ENCODE measurements at places on chromosomes 3 and 15.
A peak's percentile ranks its signal among the peaks of the same experiment; 100 is the strongest.

- H3K4me3 ChIP-seq: no peak overlapping the region
- no peaks in the 10 kb centered on the region for H3K4me1 ChIP-seq
- H3K27me3 ChIP-seq: no peaks in the 10 kb centered on the region
- DNase-seq: no peak
- H3K27ac ChIP-seq: no peak overlapping the region
- H3K36me3 ChIP-seq: no peaks in the 10 kb centered on the region
Measured at GRCh38 chr3:131610174-131610573, 107.4 kb upstream of the MRPL3 start.

DNA sequence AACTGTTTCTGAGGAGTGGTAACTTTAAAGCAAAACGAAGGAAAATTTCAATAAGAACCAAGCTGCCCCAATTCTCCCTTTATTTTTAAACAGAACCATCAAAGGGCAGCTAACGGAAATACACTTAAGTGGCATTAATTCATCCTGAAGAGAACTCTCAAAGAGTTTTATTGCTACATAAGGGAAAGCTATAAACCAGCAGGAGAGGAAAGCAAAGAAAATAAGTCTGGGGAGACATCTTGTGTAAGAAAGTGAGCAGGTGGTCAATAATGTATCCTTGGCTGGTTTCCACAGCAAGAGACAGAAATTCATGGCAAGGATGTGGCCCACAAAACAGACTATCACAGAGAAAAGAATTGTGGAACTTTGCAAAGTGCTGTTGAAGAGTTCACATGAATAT lies 40.0 kb upstream of the CMSS1 start:
- no peaks in the 10 kb centered on the region for H3K4me1 ChIP-seq
- no peak overlapping the region for H3K27ac ChIP-seq
- DNase-seq: no peak
- peaks cover 3% of the 10 kb centered on the region for H3K27me3 ChIP-seq
- H3K4me3 ChIP-seq: no peak overlapping the region

DNA sequence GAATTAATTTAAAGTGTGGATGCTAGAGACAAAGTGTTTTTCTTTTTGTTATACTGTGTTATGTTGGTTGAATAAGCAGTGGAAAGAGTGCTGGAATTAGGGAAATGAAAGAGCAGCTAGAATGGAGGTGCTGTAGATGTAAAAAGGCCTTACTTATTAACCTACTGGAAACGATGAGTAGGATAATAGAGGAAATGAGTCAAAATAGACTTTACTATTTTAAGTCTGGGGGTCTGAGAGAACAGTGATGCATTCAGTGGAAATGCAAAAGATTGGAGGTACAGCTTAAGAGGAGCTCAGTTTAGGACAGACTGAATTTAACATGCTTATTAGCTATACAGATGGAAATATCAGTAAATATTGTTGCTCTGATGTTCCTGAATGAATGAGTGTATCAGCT lies 674.0 kb downstream of the OTOL1 start:
- no peak for DNase-seq
- no peaks in the 10 kb centered on the region for H3K4me1 ChIP-seq
- H3K27me3 ChIP-seq: no peaks in the 10 kb centered on the region
- no peak overlapping the region for H3K27ac ChIP-seq
- H3K36me3 ChIP-seq: no peaks in the 10 kb centered on the region

GRCh38 chr15:40511093-40511471 lies 40.3 kb downstream of the CHST14 start:
- peak; percentile 26 for DNase-seq
- no peaks in the 10 kb centered on the region for H3K36me3 ChIP-seq
- H3K4me3 ChIP-seq: peak overlapping the region; percentile 46
- H3K27me3 ChIP-seq: peaks cover 65% of the 10 kb centered on the region
- peaks cover 19% of the 10 kb centered on the region for H3K4me1 ChIP-seq
- H3K27ac ChIP-seq: no peak overlapping the region

DNA sequence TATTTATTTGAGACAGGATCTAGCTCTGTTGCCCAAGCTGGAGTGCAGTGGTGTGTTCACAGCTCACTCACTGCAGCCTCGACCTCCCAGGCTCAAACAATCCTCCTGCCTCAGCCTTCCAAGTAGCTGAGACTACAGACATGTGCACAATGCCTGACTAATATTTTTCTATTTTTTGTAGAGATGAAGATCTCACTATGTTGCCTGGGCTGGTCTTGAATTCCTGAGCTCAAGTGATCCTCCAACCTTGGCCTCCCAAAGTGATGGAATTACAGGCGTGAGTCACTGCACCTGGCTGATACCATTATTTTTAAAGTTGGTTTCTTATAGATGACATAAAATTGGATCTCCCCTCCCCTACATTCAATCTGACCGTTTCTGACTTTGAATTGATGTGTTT lies 139.5 kb upstream of the RGMA start:
- H3K4me1 ChIP-seq: peaks cover 39% of the 10 kb centered on the region
- no peak overlapping the region for H3K27ac ChIP-seq
- H3K4me3 ChIP-seq: no peak overlapping the region
- H3K36me3 ChIP-seq: no peaks in the 10 kb centered on the region
- DNase-seq: no peak
- no peaks in the 10 kb centered on the region for H3K27me3 ChIP-seq

DNA sequence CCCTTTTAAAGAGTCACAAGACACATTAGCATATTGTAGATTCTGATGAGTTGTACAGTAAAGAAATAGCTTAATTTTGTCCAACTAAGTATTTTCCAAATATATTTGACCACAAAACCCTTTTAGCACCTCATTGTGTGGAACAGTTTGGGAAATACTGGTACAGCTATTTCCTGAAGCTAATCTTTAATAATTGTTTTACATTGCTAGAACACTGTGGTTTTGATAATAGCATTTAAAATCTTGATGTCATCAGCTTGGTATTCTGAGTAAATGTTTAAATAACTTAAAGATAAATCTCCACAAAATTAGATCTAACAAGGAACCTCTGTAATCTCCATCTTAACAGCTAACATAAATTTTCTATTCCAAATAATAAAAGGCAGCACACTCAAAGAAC lies 140.0 kb upstream of the MLF1 start:
- no peak for DNase-seq
- no peaks in the 10 kb centered on the region for H3K4me1 ChIP-seq
- no peak overlapping the region for H3K27ac ChIP-seq
- no peaks in the 10 kb centered on the region for H3K36me3 ChIP-seq

GRCh38 chr3:187750006-187750512 lies 4.8 kb upstream of the BCL6 start:
- H3K27ac ChIP-seq: no peak overlapping the region
- peaks cover 43% of the 10 kb centered on the region for H3K4me1 ChIP-seq
- DNase-seq: no peak
- peak overlapping the region; percentile 22 for H3K4me3 ChIP-seq
- H3K36me3 ChIP-seq: no peaks in the 10 kb centered on the region

DNA sequence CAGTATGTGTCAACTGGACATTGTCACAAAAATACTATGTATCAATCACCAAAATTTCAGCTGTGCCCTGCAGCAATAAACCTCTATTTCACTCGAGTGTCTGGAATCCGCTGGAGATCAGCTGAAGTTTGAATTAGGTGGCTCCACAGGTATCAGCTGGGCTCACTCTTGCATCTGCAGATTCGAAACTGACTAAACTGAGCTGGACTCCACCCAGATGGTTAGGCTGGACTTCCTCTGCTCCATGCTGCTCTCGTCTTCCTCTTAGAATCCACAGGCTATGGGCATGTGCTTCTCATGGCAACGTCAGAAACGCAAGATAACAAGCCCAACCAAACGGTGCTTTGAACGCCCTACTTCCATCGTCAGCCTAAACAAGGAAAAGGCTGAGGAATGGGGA lies 565.3 kb upstream of the ROBO2 start:
- DNase-seq: no peak
- no peaks in the 10 kb centered on the region for H3K27me3 ChIP-seq
- no peak overlapping the region for H3K4me3 ChIP-seq
- H3K36me3 ChIP-seq: no peaks in the 10 kb centered on the region
- H3K4me1 ChIP-seq: no peaks in the 10 kb centered on the region

- H3K36me3 ChIP-seq: no peaks in the 10 kb centered on the region
- H3K27me3 ChIP-seq: no peaks in the 10 kb centered on the region
- H3K4me3 ChIP-seq: no peak overlapping the region
Measured at GRCh38 chr3:25235031-25235430, 193.0 kb upstream of the RARB start.

GRCh38 chr3:46566040-46566641 lies at the start of gene LRRC2:
Gene LRRC2, minus strand, starts transcription at chr3:46566302. Its CDS starts 14,711 bp downstream, at chr3:46551591.
- peaks cover 8% of the 10 kb centered on the region for H3K4me1 ChIP-seq
- H3K4me3 ChIP-seq: peak within 1 kb of the TSS; percentile 58
- H3K27me3 ChIP-seq: peaks cover 25% of the 10 kb centered on the region
- H3K36me3 ChIP-seq: no peaks in the 10 kb centered on the region
- H3K27ac ChIP-seq: no peak within 1 kb of the TSS

DNA sequence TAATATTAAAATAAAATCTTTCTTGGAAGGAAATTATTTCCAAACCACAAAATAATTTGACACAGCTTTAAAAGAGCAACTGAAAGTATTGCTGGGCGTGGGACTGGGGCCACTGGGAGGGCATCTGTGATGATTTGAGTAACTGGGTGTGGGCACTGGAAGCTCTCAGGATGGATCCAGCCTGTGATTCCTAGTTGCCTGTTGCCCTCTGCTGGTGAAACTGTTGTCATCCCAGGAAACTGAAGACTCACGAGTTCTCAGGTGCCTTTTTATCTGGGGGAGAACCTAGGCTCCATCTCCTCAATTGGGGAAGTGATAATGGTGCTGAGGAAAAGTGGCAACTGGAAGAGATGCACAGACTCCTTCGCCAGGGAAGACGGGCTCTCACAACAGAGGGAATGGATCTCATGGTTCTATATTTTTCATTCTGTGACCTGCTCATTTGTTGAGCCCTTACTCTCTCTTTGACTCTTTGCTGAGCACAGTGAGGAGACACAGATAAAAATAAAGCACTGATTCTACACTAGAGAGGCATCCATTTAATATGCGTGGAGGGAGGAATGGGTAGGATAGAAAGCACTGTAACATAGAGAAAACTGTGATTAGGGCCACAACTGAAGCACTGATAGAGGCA lies 61.6 kb downstream of the TPRG1 start:
- no peaks in the 10 kb centered on the region for H3K27me3 ChIP-seq
- no peak for DNase-seq
- H3K27ac ChIP-seq: no peak overlapping the region
- no peaks in the 10 kb centered on the region for H3K36me3 ChIP-seq
- H3K4me1 ChIP-seq: no peaks in the 10 kb centered on the region
- H3K4me3 ChIP-seq: no peak overlapping the region

DNA sequence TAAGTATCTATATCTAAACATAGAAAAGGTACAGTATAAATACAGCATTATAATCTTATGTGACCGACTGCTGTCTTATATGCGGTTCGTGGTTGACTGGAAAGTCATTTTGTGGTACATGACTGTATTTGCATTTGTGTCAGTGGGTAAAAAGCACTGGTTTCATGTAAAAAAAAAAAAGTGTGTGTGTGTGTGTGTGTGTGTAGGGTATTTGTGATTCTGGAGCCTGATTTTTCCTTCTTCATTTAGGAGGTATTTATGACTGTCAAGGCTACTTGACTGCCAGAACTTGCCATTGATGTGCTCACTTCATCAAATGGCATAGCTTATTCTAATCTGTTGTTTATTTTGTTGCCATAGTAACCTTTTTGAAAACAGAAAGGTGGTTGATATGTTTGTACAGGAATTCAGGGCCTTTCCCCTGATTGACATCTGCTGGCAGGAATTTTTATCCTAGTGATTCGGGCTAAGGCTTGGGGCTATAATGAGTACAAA lies 63.2 kb downstream of the AKAP13 start:
- no peaks in the 10 kb centered on the region for H3K27me3 ChIP-seq
- H3K4me1 ChIP-seq: no peaks in the 10 kb centered on the region
- no peaks in the 10 kb centered on the region for H3K36me3 ChIP-seq
- DNase-seq: no peak
- H3K27ac ChIP-seq: no peak overlapping the region

DNA sequence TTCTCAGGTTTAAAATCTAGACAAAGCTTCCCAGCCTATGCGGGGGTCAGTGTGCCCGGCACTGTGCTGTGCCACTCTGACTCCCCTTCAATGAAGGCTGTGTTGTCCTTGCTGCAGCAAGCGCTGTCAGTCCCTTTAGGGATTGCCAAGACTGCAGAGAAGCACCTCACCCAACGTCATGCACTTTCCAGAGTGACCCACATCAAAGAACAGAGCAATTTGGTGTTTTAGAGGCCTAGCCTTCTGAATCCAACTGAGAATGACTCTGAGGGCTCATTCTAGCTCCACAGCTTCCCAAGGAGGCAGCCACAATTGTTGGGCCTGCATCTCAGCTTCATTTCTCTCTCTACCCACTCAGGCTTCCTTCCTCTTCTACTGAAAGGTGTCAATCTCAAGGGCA lies 26.4 kb downstream of the SLC9A9 start:
- peaks cover 69% of the 10 kb centered on the region for H3K4me1 ChIP-seq
- H3K27me3 ChIP-seq: no peaks in the 10 kb centered on the region
- no peak for DNase-seq
- H3K36me3 ChIP-seq: no peaks in the 10 kb centered on the region
- peak overlapping the region; percentile 10 for H3K27ac ChIP-seq

- no peak overlapping the region for H3K4me3 ChIP-seq
- H3K27ac ChIP-seq: peak overlapping the region; percentile 99
- H3K4me1 ChIP-seq: peaks cover 83% of the 10 kb centered on the region
- no peak for DNase-seq
Measured at GRCh38 chr3:46112984-46113383, 85.7 kb upstream of the XCR1 start.

DNA sequence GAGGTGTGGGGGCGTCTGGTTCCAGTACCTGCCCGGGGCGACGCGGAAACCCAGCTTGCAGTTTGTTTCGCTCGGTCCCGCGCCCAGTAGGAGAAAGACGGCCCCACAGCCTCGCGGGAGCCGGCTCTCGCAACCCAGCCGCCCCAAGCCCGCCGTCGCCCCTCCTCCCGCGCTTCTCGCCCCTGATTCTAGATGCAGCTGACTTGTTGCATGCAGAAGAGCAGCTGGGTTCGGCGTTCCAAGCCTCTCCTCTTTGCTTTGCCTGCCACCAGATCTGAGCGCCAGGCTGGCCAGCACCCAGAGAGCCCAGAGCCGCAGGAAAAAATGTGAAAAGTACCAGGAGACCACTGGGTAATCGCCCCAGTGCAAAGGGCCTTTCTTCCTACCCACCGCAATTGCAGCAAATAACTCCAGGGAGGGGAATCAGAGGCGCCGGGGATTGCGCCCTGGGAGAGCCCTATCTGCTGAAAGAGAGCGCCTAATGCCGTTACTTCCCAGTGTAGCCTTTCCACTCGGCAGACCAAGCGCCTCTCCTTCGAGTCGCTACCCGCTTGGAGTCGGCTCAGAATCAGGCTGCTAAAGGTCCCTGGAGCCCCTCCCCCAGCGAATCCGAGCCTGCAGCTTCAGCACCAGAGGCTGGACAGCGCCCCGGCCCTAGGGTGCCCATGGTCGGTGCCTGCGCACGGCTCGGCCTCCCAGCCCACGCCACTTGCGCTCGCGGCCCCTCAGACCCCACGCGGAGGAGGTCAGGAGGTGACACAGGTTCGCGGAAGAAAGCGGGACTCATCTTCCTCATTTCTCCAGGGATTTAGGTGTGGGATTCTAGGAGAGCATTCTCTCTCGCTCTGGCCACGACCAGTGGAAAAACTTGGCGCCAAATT lies 15.7 kb upstream of the AEN start:
- H3K4me3 ChIP-seq: no peak overlapping the region
- H3K27me3 ChIP-seq: peaks cover 69% of the 10 kb centered on the region
- H3K27ac ChIP-seq: no peak overlapping the region
- no peak for DNase-seq
- H3K4me1 ChIP-seq: no peaks in the 10 kb centered on the region
- H3K36me3 ChIP-seq: no peaks in the 10 kb centered on the region

Data from CD14-positive monocyte (primary cell).